ENCODE measurements at places on chromosomes 7 and 10.

DNA sequence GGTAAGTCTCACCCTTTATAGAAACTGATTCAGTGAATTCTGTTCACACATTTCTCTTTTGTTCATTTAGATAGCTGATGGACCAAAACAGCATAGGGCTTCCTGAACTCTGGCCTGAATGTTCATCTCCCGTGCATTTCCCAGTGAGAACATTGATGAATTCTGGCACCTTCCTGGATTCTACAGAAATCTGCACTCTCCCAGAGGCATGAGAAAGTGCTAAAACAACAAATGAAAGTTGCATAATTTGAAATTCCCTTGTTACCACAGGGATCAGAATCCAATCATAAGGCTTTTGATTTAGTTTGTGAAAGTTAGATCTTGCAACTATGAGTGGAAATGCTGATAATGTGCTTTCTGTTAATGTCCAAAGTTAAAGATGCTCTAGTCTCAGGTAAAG, 29.7 kb upstream of the SCIN start:
- DNase-seq = no peak

- DNase-seq = no peak
Measured at GRCh38 chr7:65441010-65441409, 67.4 kb downstream of the ZNF92 start.

- no peak for DNase-seq
Measured at GRCh38 chr10:113162960-113163359, 212.9 kb downstream of the TCF7L2 start.

GRCh38 chr10:60537697-60538096, 148.0 kb upstream of the ANK3 start:
- no peak for DNase-seq

Data from activated CD8-positive, alpha-beta memory T cell treated with anti-CD3 and anti-CD28 coated beads for 4 hours (primary cell).